RWPE1 (cell line): ENCODE measurements at places on chromosomes 12 and 14.
A peak's percentile ranks its signal among the peaks of the same experiment; 100 is the strongest.

DNA sequence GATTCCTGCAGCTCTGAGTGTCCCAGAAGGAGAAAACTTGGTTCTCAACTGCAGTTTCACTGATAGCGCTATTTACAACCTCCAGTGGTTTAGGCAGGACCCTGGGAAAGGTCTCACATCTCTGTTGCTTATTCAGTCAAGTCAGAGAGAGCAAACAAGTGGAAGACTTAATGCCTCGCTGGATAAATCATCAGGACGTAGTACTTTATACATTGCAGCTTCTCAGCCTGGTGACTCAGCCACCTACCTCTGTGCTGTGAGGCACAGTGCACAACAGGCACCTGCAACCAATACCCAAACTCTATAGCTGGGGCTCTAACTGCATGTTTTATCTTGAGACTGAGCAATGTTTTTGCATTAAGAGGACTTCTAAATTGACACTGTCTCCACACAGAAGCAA lies 379.2 kb upstream of the OR4E1 start:
- no peak for DNase-seq

DNA sequence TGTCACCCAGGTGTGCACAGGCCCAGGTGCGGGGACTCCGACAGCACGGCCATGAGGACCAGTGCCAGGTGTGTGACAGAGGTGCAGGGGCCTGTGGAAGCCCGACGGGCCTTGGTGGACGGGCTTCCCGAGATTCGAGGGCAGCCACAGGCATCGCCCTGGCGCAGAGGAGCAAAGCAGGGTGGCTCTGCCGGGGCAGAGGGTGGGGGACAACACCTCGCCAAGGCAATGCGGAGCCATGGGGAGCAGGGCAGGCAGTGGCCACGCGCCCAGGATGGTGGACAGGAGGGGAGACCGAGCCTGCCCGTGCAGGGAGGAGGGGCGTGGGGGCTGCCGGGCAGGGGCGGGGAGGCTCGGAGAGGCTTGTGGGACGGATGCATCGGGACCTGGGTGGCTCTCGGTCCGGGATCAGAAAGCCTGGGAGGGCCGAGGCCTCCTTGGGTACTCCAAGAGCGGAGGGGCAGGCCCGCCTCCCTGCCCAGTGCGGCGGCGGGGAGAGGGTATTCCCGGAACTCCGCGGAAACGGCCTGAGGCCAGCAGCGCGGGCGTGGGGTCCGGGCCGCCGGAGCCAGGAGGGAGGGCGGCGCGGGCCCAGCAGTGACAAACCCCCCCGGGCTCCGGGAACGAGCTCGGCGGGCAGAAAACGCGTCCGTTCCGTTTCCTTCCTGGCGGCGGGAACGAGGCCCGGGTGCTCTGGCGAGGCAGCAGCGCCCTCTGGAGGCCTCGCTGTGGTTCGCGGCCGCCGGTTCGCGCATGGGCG lies 1.6 kb downstream of the TMEM121 start:
- DNase-seq, result peak; percentile 78

- no peak for DNase-seq
Observed at GRCh38 chr12:132307976-132308852, 21.2 kb downstream of the GALNT9 start.

DNA sequence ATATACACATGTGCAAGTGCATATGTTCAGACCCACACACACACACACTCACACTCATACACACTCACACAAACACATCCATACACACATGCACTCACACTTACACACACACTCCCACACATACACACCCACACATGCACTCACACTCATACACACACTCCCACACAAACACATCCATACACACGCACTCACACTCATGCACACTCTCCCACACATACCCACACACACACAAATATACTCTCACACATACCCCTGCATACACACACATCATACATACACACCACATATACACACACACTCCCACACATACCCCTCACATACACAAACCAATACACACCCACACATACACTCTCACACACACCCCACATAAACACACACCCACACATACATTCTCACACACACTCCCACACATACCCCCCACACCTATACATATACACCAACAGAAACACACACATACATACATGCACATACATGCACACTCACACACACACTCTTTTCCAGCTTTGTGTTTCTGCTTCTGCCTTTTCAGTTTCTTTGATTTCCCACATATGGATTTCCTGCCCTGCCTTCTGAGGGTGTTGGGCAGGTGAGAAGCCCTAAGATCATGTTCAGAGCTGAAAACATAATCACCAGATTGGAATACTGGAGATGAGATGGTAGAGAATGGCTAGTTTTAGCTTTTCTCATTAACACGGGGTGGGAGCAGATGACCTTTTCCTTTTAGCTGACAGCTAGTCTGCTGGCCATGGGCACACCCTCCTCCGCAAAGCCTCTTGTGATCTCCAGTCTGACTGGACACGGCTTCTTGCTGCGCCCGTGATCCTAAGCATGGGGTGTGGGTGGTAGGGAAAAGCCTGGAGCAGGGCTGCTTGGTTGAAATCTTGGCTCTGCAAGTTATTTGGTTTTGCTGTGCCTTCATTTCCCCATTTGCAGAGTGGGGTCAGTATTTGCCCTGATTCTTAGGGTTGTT lies 214.0 kb downstream of the CHST11 start:
- no peak for DNase-seq

- no peak for DNase-seq
Observed at GRCh38 chr12:82817368-82817767, 130.7 kb downstream of the TMTC2 start.

DNA sequence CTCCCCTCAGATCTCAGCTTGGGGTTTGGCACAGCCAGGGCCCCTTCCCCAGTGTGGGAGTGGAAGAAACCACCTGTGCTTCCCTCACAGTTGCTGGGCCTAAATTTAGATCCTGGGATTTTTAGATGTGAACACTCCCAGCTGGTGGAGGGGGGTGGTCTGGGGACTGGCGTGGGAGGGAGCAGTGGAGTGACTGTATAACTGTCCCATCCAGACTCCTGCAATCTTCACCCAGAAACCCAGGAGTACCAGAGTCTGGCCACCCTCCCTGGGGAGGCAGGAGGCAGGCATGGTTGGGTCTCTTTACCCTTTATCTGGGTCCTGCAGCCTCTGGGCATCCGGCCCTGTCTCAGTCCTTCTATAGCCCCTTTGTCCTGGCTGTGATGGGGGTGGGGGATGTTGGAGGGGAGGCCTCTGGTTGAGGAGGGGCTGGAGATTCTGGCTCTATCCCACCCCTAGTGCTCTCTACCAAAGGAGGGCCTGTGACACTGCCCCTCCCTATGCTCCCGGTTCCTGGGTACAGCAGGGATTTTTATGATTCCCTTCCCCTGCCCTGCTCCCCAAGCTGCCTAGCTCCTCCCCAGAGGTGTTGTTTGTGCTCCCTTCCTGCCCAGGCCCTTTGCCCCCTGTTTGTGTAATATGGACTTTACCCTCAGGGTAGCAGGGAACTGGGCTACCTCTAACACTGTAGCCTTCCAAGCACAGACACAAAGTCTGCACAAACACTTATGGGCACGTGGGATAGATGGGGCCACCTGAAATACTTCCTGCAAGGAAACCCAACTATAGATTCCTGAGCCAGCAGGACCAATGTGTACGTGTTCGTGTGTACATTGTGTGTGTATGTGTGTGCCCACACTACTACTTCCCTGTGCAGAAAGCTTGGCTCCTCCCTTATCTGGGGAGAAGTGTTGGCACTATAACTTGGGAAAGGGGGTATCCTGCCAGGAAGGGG lies 1.7 kb downstream of the ERBB3 start:
- no peak for DNase-seq

DNA sequence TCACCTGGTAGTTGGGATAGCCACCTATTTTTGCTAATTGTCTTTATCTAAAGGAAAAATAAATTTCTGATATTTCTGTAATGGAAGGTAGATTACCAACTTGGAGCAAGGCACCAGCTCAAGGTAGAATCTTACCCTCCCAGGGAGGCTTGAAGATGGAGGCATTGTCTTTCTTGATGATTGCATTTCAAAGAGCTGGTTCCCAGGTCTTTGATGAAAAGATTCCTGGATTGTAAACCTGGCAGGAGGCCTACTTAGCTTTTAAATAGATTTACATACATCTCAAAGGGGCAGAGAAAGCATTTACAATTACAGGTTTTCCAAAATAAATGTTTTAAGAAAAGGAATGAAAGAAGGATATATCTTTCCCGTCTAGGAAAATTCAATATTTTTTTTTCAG lies 729.2 kb downstream of the LRFN5 start:
- no peak for DNase-seq

DNA sequence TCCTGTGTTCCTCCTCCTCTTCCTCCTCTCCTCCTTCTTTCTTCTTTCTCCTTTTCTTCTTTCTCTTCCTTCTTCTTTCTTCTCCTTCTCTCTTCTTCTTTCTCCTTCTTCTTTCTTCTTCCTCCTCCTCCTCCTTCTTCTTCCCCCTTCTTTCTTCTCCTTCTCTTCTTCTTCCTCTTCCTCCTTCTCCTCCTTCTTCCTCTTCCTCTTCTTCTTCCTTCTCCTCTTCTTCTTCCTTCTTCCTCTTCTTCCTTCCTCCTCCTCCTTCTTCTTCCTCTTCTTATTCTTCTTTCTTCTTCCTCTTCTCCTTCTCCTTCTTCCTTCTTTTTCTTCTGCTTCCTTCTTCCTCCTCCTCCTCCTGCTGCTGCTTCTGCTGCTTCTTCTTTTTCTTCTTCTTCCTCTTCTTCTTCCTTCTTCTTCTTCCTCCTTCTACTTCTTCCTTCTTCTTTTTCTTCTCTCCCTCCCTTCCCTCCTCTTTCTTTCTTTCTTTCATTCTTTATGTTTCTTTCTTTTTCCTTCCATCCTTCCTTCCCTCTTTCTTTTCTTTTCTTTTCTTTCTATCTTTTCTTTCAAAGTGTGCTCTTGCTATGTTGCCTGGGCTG lies 19.0 kb downstream of the C12orf71 start:
- no peak for DNase-seq

DNA sequence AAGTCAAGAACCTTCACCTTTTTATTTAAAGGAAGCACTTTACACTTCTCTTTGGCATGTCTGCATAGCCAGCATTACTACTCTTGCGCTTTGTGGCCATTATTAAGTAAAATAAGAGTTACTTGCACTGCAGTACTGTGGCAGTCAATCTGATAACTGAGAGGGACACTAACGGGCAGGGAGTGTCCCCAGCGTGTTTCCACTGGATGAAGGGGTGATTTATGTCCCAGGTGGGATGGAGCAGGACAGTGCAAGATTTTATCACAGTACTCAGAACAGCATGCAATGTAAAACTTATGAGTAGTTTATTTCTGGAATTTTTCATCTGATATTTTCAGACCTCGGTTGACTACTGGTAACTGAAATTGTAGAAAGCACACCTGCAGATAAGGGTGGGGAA lies 8.1 kb upstream of the M6PR start:
- DNase-seq, result no peak

DNA sequence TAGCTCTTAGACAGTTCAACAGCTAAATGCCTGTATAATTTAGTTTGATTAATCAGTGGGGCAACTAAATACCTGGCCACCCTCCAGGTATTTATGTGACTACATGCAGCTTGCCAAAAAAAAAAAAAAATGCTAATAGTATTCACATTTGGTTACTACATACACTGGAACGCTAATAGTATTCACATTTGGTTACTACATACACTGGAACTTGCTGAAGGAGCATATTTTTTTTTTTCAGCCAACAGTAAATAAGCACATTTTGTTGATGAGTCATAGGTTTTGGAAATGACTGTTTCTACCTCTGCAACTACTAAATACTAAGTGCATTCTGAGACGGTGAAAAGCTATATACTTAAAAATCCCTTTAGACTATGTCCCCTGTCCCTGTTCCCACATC lies 1172.3 kb downstream of the LRFN5 start:
- DNase-seq, result no peak

- DNase-seq, result no peak
Observed at GRCh38 chr12:52378091-52378490, 7.4 kb downstream of the KRT84 start.

DNA sequence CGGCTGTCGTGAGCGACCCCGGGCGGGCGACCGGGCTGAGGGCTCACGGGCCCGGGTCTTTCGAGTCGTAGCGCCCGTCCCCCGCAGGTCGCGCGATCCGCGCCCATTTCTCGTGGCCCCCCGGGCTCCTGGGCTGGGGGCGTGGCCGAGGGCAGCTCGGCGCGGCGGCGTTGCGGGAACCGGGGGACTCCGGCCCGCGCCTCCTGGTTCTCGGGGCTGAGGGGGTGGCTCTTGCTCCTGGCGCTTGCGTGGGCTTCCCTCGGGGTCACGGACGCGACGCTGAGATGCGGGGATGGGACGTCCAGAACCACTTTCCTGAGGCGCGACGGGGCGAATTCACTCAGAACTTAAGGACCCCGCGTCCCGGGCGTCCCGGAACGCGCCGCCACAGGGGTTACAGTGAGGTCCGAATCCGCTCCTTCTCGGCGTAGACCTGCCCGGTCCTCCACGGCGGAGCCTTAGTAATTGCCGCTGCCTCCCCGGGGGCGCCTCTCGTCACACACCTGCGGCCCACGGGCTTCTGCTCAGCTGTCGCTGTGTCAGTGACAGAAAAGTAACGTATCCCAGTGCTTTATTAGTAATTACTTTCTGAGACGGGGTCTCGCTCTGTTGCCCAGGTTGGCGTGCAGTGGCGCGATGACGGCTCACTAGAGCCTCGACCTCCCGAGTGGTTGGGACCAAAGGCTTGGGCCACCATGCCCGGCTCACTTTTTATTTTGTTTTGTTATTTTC lies 606 bp downstream of the EP400 start:
- DNase-seq, result peak; percentile 21

- no peak for DNase-seq
Observed at GRCh38 chr12:19065223-19065622, 64.3 kb upstream of the PLEKHA5 start.

- no peak for DNase-seq
Observed at GRCh38 chr12:89697296-89697695, 11.3 kb downstream of the ATP2B1 start.

DNA sequence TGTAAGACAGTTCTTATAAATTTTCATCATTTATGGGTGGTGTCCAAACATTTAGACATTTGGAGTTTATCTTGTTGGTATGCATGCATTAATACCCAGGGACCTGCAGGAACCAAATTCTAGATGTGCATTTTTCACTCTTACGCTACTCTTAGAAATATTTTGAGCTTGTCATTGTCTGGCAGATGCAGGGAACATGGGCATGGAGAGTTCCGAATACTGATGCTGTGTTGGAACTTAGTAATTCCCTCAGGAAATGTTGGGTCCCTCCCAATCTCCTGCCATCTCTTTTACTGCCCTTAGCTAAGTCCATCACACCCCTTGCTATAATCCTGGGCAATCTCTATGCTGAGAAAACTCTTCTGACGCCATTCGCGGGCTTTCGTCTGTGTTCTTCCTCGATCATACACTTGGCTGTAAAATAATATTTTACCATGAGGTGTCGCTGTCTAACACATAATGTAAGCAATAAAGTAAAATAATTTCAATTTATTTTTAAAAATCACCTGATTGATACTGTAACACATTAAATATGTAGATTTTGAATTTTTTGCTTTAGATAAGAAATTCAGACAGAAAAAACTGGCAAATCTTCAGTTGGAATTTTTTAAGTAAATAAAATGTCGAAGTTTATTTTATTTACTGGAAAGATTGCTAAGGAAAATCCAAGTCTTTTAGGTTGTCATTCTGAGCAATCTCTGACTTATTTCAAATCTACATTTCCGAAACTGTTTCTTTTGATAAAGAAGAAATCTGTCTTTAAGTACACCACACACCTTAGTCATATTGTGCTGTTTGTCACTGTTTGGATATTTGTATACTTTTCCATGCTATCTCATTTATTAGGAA lies 304.1 kb upstream of the SSTR1 start:
- DNase-seq, result peak; percentile 33
